ENCODE measurements at places on chromosomes 1 and 21.

DNA sequence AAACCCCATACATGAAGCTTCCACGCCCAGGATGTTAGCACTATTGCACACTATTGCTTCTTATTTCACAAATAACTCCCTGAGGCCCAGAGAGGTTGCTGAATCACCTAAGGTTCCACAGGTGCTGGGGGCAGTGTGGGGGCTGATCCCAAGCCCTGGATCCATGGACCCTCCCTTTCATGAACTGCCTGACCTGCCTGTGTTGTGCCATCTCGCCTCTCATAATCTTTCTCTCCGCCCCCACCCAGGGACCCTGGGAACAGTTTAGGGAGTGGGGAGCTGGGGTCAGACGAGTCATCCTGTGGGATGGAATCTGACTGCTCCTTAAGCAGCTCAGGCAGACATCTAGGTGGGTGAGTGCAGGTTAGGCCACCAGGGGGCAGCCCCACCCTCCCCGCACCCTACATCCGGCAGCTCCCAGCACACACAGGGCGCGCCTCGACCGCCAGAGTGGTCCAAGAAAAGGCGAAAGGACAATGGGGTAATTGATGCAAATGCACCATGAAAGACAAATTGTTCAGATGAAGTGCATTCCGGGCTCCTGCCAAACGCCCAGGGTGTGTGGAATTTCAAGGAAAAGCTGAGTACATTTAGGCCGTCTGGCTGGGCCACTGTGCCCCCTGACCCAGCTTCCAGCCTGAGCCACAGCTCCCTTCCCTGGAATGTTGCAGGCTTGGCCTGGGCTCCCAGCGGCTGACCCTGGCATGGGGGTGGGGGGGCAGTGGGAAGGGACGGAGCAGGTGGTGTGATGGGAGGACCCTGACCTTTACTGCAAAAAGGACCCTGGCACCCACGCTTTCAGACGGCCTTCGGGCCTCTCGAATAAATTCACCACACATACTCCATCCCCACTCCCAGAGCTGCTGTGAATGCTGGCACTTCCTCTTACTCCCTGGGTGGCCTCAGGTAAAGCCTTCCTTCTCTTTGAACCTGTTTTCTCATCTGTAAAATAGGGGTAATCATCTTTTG lies 20.8 kb downstream of the PHLDA3 start:
- peak; percentile 51 for DNase-seq

- DNase-seq, result no peak
Measured at GRCh38 chr21:40466893-40467483, 380.0 kb downstream of the DSCAM start.

DNA sequence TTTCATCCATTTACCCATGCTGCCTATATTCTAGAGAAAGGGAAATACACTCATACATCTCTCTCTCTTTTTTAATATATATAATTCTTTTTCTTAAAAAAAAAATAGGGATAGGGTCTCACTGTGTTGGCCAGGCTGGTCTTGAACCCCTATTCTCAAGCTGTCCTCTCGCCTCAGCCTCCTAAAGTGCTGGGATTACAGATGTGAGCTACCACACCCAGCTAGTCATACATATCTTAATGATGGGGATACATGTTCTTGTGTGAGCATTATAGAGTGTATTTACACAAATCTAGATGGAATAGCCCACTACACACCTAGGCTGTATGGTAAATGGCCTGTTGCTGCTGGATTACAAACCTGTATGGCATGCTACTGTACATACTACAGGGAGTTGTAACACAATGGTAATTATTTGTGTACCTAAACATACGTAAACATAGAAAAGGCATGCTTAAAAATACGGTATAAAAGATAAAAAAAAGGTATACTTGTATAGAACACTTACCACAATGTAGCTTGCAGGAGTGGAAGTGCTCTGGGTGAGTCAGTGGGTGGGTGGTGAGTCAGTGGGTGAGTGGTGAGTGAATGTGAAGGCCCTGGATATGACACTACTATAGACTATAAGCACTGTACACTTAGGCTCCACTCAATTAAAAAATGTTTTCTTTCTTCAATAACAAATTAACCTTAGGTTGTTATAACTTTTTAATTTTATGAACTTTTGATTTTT lies 72.9 kb downstream of the IVNS1ABP start:
- DNase-seq, result peak; percentile 20

GRCh38 chr1:67969446-67969845 lies 81.0 kb downstream of the DIRAS3 start:
- DNase-seq, result no peak

GRCh38 chr1:224721000-224721399 lies 104.9 kb downstream of the CNIH3 start:
- DNase-seq, result no peak

GRCh38 chr1:47931395-47931794 lies 65.8 kb downstream of the TRABD2B start:
- DNase-seq, result no peak

GRCh38 chr1:41118645-41119044 lies 97.1 kb upstream of the SLFNL1 start:
- no peak for DNase-seq

GRCh38 chr1:16076865-16077238 lies 3.4 kb upstream of the FAM131C start:
- DNase-seq, result no peak

- no peak for DNase-seq
Measured at GRCh38 chr1:245148861-245149260, 5.9 kb upstream of the KIF26B start.

DNA sequence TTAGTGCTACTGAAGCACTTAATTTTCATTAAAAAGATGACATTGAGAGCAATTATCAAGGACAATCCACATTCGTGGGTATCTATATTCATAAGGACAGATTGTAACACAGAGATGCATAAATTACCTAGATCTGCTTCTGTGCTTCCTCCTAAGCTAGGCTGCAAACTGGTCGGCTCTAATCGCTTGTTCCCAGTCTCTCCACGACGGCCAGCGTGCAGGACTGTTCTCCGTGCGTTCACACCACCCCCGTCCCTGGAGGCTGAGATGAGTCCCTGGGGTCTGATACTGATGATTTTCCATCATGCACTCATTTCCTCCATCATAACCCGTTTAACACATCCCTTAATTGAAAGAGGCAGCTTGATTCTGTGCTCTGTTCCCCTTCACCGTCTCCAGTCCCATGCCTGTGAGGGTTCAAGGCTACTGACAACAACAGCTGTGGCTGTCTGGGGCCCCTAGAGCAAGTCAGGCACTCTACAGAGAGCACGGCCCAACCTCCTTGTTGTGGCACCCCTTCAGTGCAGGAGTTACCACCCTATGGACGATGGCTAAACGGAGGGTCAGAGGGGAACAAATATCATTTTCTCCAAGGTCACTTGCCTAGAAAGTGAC lies 469.6 kb downstream of the NPHP4 start:
- no peak for DNase-seq

- DNase-seq, result no peak
Measured at GRCh38 chr1:67846538-67846937, 13.3 kb upstream of the GNG12 start.
